CD4-positive, alpha-beta T cell treated with Interleukin-12 subunit alpha and Interleukin-12 subunit beta, for 1 hour (primary cell): ENCODE measurements at places on chromosomes 7 and 10.
A peak's percentile ranks its signal among the peaks of the same experiment; 100 is the strongest.

DNA sequence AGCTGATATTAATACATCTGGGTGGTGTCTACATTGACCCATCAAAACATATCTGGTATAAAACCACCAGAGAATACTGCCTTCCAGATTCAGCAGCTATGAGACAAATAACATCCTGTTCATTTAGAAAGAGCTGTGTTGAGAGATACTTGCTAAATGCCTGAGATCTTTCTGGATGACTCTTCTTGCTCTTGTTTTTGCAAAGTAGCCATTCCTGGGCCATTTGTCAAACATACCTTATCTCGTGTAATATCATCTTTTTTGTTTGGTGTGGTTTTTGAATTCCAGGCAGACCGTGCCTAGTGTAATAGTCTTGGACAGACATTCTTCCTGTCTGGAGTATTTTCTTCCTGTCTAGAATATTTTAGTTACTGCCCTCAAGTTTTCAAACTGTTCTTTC lies 74.7 kb upstream of the PRR15 start:
- DNase-seq, result no peak

DNA sequence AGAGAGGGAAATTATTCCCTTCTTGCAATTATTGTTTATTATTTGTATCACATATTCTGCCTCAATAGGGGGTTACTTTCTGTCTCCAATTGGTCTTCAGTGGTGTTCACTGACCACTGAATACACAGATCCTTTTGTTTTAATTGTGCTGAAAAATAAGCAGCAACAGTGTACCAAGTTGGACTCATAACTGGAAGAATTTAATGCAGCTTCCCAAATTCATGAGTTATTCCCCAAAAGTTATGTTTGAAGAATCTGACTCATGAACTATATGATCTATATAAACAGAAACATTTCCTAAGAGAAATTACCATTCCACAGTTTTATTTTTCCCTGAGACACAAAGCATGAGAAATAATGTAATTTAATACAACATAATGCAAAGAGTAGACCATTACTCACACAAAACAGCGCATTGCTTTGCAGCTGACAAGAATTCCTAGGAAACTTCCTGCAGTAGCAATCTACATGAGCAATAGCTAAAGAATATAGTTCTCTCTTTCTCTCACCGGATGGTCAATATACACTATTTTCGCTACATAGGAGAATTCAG lies 479.2 kb downstream of the HTR7 start:
- no peak for DNase-seq

GRCh38 chr7:8418629-8419245 lies 14.7 kb upstream of the NXPH1 start:
- peak; percentile 59 for DNase-seq

DNA sequence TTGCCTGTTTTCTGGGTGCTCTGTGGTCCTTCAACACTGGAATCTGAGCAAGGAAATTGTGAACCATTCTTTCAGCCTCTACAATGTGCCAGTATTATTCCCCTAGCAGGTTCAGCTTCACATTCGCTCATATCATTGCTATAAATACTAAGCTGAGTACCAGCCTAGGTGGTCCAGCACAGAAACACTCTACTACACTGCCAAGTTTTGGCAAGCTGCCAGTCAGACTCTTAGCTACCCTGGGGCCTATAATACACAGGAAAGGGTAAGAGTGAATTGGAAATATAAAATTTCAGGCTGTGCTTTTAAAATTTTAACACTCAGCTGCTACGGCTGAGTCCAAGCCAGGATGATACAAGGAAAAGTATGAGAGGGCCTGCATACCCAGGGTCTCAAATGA lies 49.9 kb upstream of the PPP1R3A start:
- no peak for DNase-seq

DNA sequence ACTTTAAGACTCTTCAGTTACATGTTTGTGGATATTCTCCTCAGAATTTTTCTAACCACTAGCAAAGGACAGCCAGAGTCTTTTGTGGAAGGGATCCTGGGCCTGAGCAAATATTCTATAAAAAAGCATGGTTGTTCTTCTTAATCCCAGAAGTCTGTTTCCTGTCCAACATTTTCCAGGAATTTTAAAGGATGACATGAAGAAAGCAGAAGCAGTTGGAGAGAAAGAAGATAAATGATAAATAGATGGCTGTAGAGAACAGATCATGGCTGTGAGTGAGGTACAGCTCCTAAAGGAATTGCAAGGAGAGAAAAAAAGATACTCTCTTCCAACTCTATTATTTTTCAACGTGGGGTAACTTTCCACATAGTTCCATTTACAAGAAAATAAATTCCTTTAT lies 91.8 kb upstream of the STEAP4 start:
- DNase-seq, result no peak

DNA sequence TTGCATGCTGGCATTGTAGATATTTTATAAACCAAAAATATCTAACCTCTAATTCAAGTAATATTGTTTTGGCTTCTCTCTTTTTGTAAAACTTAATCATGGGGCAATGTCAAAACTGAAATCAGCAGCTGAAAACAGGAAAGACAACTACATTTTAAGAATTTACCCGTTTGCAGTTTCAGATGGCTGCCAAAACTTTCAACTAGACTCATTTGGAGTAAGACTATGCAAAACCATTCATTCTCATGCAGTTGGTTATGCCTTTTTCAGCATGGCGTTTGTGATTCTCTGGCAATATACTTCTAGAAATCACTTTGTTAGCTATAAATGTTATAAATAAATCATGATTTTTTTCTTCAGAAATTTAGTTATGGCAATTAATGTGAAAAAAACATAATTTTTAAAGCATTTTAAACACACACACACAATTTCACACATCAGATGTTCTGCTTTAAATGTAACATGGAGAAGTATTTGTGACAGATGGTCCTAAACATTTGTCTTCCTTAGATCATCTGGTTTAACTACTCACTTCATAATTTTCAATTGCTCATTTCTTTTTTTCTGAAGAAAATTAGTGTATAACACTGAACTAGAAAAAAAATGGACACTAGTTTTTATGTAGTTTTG lies 116.4 kb downstream of the ITGB8 start:
- DNase-seq, result no peak

DNA sequence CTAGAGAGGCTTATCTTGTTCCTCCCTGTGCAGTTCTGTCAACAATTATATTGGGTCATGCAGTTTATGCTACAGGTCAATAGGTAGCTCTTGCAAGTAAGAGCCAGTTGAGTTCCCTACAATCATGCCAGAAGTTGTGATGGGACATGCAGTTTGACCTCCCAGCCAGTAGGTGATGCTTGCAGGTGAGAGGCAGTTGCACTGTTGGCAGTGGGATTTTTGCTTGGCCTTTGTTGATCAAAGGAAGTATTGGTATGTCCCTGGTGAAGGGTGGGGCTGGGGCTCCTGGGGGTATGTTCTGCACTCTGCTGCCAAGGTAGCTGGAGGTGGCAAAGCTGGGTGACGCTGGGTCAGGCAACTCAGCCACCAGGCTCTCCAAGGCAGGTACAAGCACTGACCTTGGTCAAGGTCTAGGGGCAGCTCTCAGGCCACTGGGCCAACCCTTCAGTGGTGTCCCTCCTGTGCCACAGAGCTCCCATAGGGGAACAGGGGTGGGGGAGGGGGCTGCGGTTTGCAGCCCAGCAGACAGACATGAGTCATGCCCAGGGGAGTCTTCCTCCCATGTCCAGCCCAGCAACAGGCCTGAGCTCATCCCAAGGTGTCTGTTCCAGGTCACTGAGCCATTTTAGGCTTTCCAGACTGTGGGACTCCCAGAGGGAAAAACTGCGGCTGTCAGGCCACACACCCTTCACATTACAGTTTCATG lies 43.3 kb downstream of the MEOX2 start:
- no peak for DNase-seq

DNA sequence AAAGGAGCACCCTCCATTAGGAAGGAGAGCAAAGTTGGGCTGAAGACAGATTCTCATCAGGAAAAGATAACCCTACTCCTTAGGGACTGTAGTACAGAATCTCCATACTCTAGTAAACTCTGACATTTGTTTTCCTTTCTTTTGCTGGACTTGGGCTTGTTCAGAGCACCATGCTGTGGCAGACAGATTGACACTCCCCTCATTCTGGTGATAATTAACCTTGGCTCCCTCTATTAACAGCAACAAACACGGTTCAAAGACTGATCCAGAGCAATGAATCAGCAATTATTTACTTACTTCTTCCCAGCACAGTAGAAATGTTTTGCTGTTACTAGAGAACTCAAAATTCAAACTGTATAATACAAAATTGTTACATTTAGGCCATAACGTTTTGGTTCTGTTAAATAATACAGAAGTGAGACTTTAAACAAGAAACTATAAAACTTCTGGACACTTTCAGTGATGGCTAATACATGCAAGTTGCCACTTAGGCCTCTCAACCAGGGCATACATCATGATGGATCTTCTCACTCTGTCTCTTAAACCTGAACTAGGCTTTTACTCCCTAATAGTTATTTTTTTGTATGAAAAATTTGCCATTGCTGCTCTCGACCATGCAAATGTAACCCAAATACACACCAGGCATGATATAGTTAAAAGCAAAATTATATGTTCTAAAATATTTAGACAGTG lies 639.0 kb downstream of the IPMK start:
- DNase-seq, result no peak

DNA sequence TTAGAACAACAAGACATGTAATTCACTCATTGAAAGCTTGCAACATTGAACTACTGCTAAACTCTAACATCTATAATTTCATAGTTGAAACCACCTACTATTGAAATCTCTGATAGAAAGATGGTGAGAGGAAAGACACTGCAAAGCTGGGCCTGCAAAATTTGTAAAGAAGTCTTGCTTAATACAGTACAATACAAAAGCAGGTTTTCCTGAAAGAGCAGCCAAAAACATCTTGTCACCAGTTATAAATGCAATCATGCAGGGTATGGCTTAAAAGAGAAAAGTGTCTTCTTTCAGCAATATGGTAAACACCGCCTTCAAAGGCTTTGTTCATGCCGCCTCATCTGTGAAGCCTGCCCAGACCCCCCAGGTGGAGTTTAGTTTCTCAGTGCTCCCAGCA lies 109.2 kb downstream of the ANK3 start:
- no peak for DNase-seq

- no peak for DNase-seq
Measured at GRCh38 chr10:128576943-128577670, 450.9 kb upstream of the MKI67 start.

DNA sequence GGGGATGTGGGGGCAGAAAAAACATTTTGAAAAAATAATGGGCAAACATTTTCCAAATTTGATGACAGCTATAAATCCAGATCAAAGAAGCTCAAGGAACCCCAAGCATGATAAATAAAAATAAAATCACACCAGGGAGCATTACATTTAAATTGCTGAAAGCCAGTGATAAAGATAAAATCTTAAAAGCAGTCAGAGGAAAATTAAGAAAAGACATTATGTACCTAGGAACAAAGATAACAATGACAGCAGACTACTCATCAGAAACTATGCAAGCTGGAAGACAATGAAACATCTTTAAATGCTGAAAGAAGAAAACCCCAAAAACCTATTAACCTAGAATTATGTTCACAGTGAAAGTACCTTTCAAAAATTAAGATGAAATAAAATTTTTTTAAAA lies 23.3 kb downstream of the NEUROG3 start:
- no peak for DNase-seq

DNA sequence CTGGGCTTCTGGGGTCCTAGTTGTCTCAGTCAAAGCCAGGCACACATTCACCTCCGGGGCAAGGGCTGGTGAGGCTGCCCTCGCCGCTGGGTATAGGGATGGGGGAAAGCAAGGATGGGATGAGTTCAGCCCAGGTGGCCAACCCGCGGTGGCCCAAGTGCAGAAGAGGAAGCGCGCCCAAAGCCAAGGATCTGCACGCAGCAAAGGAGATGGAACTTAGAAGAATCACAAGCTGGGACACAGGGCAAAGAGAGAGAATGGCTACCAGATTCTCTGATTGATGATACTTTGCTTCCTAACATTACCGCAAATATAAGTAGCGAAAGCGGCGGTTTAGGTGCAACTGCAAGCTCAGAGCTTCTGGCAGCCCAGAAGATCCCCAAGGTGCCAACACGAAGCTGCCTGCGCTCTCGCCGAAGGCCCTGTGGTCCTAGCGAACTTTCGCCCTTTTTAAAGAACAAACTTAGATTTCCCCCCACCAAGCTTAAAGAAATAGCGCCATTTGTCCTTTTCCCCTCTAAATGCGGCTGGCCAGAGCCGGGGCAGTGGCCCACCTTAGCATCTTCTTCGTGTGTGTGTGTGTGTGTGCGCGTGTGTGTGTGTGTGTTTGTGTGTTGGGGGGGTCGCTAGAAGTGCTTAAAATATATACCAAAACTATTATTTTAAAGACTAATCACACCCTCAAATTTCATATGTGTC lies 927 bp upstream of the MKX start:
- DNase-seq, result no peak

- DNase-seq, result no peak
Measured at GRCh38 chr10:30987463-30987862, 44.2 kb downstream of the ZNF438 start.

GRCh38 chr10:16943295-16944285 lies 126.4 kb upstream of the RSU1 start:
- DNase-seq, result no peak

DNA sequence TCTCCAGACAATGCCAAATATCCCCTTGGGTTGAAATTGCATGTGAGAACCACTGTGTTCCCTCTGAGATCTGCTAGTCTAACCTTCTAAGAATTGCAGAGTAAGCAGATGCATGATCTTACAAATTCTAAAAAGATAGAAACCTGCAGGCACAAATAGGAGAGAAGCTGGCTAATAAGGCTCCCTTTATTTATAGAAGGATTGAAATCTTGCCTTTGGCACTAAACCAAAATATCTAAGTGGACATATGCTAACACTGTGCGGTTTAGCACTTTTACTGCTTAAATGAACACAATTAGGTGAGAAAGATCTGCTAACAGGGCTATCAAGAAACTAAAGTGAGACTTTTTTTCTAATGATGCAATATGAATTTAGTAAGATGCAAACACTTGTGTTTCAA lies 225.5 kb downstream of the DOCK4 start:
- no peak for DNase-seq

DNA sequence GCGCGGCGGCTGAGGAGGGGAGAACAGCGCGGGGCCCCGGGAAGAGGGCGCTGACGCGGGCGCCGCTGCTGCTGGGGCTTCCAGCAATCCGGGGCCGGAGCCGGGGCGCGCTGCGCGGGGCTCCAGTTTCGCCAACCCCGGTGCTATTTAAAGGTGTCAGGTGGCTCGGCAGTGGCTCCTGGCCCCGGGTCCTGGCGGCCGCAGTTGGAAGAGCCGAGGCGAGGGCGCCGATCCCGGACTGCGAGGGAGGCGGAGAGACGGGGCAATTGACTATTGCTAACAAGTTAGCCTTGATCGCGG lies 347 bp downstream of the LBX1 start:
- DNase-seq, result no peak

DNA sequence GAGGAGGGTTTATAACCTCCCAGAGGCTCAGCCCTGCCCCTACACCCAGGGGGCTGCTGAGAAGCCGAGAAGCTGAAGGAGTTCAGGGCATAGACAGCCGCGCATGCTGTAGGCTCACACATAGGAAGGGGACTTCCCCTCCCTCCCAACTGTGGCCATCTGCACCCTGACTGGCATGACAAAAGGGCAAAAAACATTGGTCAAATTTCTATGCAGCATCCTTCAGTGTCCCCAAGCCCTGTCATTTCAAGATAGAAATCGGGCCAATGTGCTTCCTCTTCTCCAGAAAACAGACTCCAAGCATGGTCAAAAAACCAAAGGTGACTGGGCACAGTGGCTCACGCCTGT lies 55.9 kb upstream of the MYL10 start:
- DNase-seq, result no peak
